ENCODE measurements at places on chromosomes 2 and 18.

DNA sequence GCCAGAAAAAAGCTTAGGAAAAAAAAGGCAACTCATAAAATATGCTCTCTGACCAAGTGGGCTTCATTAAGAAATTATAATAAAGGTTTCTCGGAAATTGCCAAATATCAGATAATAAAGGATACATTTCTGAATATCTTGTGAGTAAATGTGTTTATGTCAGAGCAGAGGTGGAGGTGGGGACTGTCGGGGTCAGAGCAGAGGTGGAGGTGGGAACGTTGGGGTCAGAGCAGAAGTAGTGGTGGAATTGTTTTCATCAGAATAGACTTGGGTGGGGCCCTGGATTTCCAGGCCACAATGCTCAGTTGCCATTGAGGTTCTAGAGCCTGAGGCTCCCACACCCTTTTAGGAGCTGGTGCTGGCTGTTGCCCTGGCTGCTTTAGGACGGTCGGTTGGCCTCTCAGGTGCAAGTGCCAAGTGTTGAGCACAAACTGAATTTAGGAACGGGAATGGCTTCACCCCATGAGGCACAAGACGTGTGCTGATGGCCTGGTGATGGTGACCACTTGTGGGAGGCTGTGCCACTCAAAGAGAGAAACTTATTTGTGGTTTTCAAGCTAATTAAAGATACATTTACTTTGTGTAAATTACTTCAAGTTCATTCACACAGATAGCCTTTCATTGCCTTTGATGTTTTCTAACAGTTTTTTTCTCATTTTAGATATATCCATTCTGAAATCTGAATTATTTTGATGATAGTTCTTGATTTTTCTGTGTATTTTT, 131.5 kb downstream of the ATP9B start:
- DNase-seq, result peak; percentile 4

DNA sequence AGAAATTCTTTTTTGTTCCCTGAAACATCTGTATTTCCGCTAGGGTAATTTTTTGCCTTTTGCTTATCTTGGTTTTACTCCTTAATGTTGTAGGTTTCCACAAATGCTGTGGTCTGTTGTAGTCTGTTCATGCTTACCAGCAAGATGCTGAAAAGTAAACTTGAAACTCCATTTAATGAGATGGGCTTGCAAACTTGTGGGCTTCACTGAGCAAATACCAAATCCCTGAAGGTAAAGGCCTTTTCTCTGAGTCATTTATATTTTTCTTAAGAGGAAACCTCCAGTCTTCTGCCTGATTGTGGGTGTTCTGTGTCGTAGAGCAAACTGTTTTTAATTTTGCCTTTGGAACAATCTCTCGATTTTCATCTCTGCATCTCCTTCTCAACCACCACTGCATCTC, 9.3 kb downstream of the SP140 start:
- DNase-seq, result no peak

DNA sequence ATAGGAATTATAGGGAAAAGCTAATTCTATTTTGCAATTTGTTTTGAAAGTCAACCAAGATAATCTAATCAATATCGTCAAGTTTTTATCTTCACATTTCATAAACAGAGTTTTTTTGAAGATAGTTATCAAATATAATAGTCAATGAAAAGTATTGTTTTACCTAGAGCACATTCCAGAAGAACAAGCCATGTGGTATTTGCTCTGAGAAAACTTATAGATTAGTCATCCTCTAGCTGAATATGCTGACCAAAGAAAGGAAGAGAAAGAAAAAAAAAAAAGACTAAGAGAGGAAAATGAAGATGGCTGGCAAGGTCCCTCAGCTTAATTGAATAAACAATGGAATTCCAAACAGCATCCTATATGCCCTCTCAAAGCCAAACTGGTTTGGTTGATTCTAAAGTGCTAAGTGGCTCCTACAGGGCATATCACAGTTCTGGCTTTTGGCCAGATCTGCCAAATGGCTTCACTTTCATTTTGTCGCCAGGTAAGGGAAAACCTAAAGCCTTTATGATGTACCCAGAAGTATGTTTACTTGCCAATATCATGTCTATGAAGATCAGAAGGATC, 132.6 kb downstream of the VWC2L start:
- DNase-seq, result no peak

GRCh38 chr2:127166231-127166860, 53.8 kb downstream of the CYP27C1 start:
- DNase-seq, result no peak

- DNase-seq, result no peak
Measured at GRCh38 chr2:447902-448665, 160.2 kb upstream of the ALKAL2 start.

GRCh38 chr18:78692105-78692504, 287.5 kb upstream of the SALL3 start:
- no peak for DNase-seq

GRCh38 chr2:226995625-226996041, 159.8 kb downstream of the RHBDD1 start:
- DNase-seq, result peak; percentile 7

DNA sequence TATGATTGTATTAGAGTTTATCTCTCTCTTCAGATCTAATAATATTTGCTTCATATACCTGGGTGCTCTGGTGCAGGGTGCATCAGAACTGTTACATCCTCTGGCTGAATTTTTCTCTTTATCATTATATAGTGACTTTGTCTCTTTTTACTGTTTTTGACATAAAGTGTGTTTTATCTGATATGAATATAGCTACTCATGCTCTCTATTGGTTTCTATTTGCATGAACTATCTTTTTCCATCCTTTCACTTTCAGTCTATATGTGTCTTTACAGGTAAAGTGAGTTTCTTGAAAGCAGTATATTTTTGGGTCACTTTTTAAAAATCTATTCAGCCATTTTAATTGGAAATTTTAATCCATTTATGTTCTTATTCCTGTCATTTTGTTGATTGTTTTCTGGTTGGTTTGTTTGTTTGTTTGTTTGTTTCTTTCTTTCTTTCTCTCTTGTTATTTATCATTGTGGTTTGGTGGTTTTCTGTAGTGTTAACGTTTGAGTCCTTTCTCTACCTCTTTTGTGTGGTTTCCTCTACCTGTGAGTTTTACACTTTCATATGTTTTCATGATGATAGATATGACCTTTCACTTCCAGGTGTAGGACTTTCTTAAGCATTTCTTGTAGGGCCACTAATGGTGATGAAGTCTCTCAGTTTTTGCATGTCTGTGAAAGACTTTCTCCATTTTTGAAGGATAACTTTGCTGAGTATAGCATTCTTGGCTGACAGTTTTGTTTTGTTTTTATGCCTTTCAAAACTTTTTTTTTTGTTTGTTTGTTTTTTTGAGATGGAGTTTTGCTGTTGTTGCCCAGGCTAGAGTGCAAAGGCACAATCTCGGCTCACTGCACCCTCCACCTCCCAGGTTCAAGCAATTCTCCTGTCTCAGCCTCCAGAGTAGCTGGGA, 54.9 kb downstream of the CCNT2 start:
- no peak for DNase-seq

- DNase-seq, result peak; percentile 40
Measured at GRCh38 chr2:25362434-25363145, 20.9 kb upstream of the DNMT3A start.

GRCh38 chr2:96123936-96124335, 7.6 kb upstream of the ADRA2B start:
- no peak for DNase-seq

Measured in activated CD4-positive, alpha-beta T cell treated with anti-CD3 and anti-CD28 coated beads for 24 hours (primary cell).